ENCODE measurements at places on chromosomes 2 and 18.

DNA sequence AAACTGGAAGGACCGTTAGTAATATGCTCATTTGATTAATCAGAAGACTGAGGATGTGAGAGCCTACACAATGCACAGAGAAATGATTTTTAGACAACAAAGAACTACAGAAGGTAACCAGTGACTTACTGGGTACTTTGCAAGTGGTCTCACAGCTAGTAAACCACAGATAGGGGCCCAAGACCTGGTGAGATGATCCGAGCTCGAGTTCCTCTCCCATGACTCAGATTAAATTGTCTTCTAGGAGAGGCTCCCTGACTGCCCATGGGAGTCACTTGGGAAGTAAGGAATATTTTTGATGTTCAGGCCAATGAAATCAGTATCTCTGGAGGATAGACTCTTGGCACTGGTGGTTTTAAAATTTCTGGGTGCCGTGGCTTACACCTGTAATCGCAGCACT is 220.2 kb downstream of the CLIP4 start:
- DNase-seq = no peak

GRCh38 chr2:166180951-166181812 is 53.4 kb upstream of the SCN1A start:
- DNase-seq = peak; percentile 47

- DNase-seq = no peak
Measured at GRCh38 chr2:106307860-106308259, 113.8 kb upstream of the UXS1 start.

DNA sequence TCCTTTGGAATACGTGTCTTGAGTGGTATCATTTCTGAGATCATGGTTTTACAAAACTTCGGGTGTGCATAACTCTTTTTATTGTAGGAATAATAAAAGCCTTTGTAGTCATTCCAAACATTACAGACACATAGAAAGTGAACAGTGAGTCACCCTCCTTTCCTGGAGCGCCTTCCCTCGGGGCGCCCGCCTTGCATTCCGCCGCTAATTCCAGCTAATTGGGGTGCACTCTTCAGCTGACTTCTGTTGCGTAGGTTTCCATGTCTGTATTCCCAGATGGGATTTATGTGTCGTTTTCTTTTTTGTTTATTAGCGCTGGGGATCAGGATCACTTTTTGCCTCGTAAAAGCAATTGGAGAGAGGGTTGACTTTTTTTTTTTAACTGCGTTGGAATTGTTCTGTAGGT is 18.7 kb downstream of the SH3BP4 start:
- DNase-seq = no peak

- DNase-seq = no peak
Measured at GRCh38 chr2:229874647-229875046, 47.2 kb downstream of the TRIP12 start.

- DNase-seq = no peak
Measured at GRCh38 chr18:12092398-12093229, 1.0 kb upstream of the ANKRD62 start.

DNA sequence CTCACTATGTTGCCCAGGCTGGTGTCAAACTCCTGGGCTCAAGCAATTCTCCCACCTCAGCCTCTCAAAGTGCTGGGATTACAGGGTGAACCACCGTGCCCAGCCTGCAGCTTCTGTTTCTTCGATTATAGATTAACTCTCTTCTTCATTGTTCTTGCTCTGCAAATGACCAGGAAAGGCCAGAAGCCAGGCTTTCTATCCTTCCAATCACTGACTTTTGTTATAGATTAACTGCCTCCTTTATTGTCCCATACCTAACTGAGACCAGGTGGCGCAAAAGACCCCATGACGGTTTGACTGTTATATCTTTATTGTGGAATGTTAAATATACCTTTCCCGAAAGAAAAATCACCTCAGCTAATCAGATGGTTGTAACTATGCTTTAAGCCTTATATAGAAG is 196.9 kb downstream of the MREG start:
- DNase-seq = no peak
